Mucosa of descending colon (tissue), 3 donors: ENCODE measurements at places on chromosomes 13 and 19. TPM values are rescaled to one million over a fixed set of nuclear protein-coding genes. Genes with fewer than 3 reads are reported as not detected.

CACNG7 gene
- not detected for total RNA-seq

GRCh38 chr13:38530492-38530891, 156.4 kb upstream of the FREM2 start:
- DNase-seq = no peak

- DNase-seq = no peak
These were observed 1559.0 kb upstream of the SLC10A2 start for GRCh38 chr13:104625201-104625600.

- no peak for DNase-seq
These were observed 4.9 kb downstream of the BAX start for GRCh38 chr19:48959341-48960239.
